Activated effector memory CD4-positive, alpha-beta T cell treated with Interleukin-2 at 50 U/mL for 16 hours (primary cell): ENCODE measurements at places on chromosomes 16 and 17.

GRCh38 chr16:71927787-71928186 lies 32.5 kb downstream of the IST1 start:
- no peak for DNase-seq

DNA sequence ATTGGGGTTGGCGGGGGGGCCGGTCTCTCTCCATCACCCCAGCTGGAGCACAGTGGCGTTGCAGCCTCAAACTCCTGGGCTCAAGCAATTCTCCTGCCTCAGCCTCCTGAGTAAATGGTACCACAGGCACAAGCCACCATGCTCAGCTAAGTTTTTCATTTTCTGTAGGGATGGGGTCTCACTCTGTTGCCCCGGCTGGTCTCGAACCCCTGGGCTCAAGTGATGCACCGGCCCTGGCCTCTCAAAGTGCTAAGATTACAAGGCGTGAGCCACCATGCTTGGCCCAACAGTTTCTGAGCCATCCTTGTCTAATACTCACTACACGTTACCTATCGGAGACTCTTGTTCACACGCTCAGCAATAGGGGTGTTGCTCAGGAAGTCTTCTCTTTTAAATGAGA lies 11.6 kb downstream of the WDR59 start:
- no peak for DNase-seq

GRCh38 chr16:58318391-58318790 lies 23.6 kb upstream of the PRSS54 start:
- no peak for DNase-seq

- DNase-seq = no peak
Measured at GRCh38 chr17:41906465-41907184, 12.1 kb downstream of the ACLY start.

DNA sequence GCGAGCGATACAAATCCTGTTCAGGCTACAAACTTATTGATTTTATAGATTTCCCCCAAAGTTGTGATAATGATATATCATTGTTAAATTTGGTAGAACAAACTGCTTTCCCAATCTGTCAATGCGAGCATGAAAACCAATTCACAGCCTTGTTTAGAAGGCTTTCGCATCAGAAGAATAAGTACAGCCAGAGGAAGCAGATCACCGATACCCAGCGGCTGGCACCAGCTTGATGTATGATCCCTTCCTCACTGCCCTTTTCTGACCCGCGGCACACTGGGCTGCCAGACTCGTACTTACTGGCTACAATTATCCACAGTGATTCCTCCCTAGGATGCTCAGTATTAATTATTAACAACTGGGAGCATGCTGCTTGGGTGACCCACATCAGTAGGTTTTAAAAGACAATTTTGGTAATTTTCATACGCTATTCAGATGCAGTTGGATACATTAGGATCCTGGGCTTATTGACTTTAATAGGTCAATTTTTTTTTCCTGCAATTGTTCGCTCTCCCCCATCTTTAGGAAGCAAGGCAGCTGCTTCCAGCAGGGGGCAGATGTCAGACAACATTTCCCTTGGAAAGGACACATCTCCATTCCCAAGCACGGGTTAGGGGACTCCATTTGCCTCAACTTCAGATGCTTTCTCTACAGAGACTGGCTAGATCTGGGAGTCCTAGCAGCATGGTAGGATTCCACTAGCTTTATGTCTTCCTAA lies 582.7 kb upstream of the PSMD7 start:
- no peak for DNase-seq

GRCh38 chr17:9643611-9644010 lies 1.7 kb upstream of the USP43 start:
- DNase-seq = no peak

- no peak for DNase-seq
Measured at GRCh38 chr16:24349320-24349719, 93.2 kb downstream of the CACNG3 start.

- no peak for DNase-seq
Measured at GRCh38 chr17:32385121-32385520, 35.2 kb downstream of the ZNF207 start.
